ENCODE measurements at places on chromosomes 2 and 18.

DNA sequence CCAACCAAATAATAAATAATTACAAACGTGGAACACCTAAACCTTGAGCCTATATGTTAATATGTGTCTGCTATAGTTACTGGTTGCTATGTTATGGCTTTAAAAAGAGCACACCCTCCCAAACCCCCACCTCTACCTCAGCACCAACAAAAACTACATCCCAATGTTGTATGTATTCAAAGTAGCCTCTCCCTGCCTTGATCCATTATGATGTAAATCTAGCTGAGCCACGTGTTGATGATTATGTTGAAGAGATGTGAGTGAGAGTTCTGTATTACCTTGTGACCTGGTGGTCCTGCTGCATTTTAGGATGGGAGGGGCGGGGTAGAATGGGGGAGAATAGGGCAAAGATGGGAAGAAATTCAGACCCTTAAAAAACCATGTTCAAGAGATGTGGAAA lies 4.8 kb downstream of the MFSD6 start:
- no peak for DNase-seq

- DNase-seq, result no peak
Measured at GRCh38 chr2:75516378-75517360, 44.1 kb downstream of the EVA1A start.

- no peak for DNase-seq
Measured at GRCh38 chr18:40413160-40413559, 1541.9 kb upstream of the PIK3C3 start.

DNA sequence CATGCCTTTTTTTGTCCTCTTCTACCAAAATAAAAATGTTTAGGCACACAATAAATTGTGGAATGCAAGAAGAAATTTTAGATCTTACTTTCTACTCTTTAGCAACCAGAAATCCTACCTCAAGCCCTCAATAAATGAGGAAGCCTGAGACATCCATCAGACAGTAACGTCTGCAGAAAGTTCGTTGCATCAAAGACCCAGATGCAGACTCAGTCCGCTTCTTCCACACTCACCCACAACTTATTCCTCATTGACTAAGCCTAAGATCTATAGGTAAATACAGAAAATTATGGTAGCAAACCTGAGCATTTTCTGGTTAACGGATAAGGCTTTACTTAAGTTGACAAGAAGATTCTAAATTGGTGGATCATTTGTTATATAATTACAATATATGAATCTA lies 579.4 kb upstream of the ID2 start:
- no peak for DNase-seq

- no peak for DNase-seq
Measured at GRCh38 chr18:63505566-63506335, 29.0 kb downstream of the SERPINB5 start.

DNA sequence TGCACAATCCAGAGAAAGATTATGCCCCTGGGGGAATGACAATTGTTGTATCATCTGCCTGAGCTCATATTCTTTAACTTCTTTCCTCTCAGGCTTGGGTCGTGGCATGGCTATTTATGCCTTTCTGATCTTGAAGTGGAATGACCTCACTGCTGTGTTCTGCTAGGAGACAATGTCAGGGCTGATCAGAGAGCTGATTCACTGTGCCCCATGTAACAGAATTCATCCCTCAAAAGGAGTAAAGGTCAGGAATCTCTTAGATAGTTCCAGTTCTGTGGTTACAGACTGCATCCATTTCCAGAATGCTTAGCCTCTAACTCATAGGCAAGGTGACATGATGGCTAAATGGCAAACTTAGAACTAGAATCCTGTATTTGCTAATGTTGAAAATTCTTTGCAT lies 511.7 kb upstream of the CNTNAP5 start:
- no peak for DNase-seq

DNA sequence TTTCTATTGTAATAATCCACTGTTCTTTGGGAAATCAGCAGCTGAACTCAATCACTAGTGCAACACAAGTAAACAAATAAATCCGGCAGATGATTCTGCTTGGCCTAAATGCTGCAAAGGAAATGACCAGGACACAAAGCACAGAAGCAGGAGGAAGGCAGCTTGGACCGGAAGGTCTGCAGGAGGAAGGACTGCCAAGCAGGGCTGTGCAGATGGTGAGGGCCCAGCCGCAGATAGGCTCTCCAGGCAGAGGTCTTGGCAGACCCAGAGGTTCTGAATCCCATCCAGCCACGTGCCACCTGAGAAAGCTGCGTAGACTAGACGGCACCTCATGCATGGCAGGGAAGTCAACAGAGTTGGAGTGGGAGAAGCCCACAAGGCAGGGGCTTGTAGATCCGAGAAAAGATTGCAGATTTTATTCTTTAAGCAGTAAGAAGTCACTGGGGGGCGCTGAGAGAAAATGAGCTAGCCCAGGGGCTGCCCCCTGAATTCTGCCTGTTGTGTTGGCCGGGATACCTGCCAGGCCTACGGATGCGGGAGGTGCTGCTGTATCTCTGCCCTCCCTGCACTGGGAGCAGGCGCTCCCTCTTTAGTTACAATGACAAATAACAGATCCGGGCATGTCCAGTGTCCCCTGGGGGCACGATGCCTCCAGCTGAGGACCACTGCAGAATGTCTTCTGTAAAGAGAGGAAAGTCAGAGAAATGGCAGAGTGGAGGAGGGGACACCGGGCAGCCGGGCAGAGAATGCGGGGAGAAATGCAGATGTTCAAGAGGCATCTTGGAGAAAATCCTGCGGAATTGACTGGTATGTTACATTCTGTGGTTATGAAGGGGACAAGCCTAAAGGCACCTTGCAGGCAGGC lies 153.5 kb downstream of the PXDN start:
- DNase-seq, result no peak

DNA sequence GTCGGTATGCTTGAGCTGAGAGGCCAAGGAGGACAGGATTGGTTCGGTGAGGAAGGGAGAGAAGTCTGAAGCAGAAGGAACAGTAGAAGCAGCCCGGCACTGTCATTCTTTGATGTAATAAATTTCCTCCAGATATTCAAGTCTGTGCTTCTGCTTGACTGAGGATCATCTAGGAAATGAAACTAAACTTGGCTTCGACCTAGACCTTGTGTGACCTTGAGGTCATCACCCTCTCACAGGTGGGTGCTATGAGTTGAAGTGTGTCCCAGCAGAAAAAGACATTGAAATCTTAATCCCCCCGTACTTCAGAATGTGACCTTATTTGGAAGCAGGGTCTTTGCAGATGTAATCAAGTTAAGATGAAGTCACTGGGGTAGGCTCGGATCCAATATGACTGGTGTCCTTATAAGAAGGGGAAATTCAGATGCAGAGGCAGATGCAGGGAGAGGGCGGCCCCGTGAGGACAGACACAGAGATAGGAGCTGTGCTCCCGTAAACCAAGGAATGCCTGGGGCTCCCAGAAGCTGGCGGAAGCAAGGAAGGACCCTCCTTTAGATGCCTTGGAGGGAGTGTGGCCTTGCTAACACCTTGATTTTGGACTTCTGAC lies 49.0 kb downstream of the PRKCE start:
- DNase-seq, result no peak

DNA sequence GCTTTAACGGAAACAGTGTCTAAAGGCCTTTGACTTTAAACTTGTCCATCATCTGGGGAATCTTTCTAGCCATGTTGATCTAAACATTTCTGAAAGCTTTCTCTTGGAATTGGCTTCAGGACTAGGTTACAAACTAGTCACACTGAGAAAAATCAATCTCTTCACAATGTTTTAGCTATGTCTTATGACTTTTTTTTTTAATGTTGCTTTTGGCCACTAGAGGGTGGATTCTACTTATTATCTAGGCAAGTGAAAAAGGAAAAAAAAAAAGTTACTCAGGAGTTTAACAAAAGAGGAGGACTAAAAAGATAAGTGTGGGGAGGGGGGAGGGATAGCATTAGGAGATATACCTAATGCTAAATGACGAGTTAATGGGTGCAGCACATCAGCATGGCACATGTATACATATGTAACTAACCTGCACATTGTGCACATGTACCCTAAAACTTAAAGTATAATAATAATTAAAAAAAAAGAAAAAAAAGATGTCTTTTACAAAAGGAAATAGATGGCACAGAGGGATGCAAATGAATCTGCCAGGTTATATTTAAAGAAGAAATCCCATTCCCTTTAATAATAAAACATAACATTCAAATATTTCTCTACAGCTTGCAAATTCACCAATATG lies 160.4 kb upstream of the PID1 start:
- no peak for DNase-seq

DNA sequence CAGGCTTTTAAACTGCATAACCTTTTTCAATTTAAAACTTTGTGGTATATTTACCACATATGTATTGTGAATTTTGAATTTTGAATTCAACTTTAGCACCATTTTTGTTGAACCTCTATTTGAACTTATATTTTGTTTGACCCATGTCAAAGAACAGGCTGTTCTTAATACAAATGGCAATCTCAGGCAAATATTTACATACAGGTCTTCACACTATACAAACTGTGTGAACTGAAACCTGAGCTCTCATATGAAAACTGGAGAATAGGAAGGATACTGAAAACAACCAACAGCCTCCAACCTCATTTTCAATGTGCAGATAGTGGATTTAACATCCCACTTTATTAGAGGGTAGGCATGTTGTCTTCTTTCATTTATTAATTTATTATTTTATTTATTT lies 491.8 kb downstream of the KCNJ3 start:
- no peak for DNase-seq

DNA sequence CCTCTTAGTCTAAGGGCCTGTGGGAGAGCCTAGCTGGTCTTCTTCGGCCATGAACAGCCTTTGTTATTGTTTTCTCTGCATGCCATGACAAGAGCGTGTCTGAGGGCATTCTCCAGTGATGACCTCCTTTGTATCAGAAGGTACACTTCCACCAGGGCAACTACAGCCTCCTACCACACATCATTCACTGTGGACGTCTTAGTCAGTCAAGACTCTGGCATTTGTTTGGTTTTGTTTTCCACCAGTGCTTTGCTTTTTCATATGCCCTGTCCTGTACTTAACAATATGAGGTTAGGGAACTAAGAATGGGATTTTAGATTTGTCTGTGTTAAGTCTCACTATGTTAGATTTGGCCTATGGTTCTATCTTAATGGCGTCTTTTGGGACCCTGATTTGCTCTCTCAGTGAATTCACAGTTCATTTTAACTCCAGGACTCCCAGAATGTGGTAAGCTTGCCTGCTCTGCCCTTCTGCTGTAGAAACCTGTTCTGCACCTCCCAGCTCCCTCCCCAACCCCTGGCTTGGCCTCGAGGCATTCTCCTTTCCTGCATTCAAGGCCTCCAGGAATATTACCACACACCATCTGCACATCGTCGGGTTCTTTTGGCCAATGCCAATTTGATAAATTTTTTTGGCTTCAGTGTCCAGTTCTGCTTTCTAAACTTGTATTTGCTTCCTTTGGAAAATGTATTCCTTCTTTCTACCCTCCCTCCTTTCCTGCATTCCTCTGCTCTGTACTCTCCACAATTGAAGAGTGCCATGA lies 42.8 kb upstream of the IL1R1 start:
- DNase-seq, result no peak

DNA sequence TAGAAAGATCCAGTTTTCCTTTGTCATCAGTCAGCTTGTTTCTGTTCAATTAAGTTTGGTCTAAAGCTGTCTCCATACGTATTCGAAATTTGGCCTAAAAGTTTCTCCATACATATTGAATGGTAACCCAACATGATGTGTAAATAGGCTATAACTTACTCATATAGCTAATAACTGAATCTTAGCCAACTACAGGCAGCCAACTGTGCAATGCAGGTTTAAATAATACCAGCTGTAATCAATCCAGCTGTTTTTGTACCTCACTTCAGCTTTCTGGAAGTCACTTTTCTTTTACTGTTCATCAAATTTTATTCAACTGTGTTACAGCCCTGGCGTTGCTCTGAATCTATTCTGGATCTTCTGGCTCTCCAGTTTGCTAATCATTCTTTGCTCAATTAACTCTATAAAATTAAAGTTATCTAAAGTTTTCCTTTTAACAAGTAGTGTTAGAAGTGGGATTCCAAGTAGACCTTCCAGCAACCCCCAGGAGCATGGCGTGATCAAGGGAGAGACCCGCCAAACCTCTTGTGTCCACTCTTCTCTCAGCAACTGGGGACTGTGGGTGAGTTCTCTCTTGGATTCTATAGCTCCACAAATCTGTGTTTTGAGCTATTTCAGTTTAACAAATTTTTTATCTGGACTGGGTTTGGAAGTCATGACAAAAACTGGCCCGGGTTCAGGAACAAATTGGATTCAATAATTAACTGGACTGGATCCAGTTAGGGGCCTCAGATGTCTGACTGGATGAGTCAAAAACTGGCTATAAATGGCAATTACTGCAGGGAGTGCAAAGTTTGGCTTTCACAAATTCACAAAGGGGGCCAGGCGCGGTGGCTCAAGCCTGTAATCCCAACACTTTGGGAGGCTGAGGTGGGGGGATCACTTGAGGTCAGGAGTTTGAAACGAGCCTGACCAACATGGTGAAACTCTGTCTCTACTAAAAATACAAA lies 329.7 kb upstream of the ST6GAL2 start:
- DNase-seq, result no peak

GRCh38 chr18:7896805-7897518 lies 329.8 kb downstream of the PTPRM start:
- no peak for DNase-seq

DNA sequence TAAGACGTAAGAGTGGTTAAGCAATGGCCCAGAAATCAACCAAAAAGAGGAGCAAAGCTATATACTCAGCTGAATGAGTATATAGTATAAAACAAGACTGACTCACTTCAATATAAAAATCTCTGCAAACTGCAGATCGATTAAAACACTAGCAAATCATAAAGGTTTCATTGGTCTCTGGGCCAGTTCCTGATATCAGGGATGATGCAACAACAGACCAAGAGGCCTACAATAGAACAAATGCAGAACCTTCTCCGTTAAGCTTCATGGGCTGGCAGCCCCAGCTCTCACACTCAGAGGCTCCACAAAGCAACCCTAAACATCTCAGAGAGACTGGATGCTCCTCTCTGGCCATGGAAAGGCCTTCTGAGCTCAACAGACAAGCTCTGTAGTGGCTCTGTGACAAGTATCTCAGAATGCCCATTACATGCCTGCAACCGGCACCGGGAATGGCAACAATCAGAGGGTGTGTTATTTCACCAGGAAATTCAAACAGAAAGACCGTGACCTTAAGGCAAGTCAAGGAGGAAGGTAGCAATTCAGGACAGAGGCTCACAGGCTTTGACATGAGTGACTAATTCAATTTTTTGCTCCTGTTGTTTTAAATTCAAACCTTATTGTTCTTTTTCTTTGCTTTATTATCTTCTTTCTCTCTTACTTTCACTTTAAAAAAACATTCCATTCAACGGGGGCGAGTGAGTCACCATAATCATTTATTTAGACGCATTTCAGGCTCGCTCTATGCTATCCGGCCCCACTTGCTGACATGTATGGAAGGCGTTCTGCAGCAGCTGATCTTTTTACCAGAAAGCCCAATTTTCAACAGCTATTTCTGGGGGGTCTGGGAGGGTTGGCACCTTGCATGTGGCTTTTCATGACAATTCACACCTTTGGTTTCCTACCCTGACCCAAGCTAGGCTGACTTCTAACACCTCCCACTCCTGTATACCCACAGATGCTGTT lies 15.1 kb downstream of the CYRIA start:
- no peak for DNase-seq

- DNase-seq, result no peak
Measured at GRCh38 chr2:69299772-69300516, 87.1 kb downstream of the GFPT1 start.

GRCh38 chr2:78070693-78071092 lies 548.5 kb upstream of the LRRTM4 start:
- no peak for DNase-seq

GRCh38 chr18:23143016-23143814 lies 7.9 kb downstream of the CABLES1 start:
- no peak for DNase-seq

Measured in CD4-positive, alpha-beta T cell treated with Interleukin-6 for 4 hours (primary cell).